Nucleus accumbens (tissue), 56 donors: ENCODE measurements at places on chromosomes 3 and 15.

GRCh38 chr15:90062973-90063769, 39.1 kb downstream of the IDH2 start:
- no peak for DNase-seq

- no peak for DNase-seq
Observed at GRCh38 chr3:185916042-185916833, 21.6 kb downstream of the TRA2B start.

GRCh38 chr3:195271410-195272243, 668 bp upstream of the XXYLT1 start:
- no peak for DNase-seq

- DNase-seq, result no peak
Observed at GRCh38 chr3:49812916-49813496, 747 bp downstream of the UBA7 start.

GRCh38 chr15:58678683-58679082, 70.8 kb downstream of the ADAM10 start:
- DNase-seq, result no peak

GRCh38 chr3:127590282-127590592, 296 bp downstream of the TPRA1 start:
- no peak for DNase-seq
